ENCODE measurements at places on chromosomes 6 and 20.
A peak's percentile ranks its signal among the peaks of the same experiment; 100 is the strongest.

DNA sequence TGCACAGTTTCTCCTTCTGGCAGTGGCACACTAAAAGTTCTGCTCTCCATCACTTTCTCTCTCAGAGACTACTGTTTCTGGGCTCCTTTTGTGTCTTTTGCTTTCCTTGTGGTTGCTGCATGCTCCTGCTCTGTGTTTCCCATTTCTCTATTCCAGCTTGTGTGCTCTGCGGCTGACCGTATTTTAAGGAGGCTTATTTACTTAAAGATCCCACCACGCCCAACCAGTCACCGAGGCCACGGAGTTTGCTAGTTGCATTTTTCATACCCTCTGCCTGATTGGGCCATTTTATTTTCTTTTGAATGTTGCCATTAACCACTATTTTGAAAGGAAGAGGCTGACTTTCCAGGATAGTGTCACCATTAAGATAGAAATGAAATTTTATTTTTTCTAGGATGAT lies 626.4 kb upstream of the MMS22L start:
- no peak for DNase-seq

DNA sequence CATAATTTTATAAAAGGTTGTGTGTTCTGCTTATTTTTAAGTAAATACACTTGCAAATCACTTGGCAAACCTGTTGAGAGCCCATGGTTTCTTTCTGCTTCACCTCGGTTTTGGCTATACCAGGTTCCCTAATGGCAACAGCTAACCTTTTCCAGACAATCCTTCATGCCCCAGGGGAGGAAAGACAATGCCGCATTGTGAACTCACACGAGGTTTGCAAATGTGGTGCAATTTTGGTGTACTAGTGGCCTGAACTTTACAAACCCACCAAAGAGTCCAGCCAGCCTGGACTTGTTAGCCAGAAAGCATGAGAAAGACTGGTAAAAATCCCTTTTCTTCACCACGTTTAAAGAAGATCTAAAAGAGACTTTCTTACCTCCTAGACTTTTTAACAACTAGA lies 84.8 kb upstream of the SOX4 start:
- DNase-seq, result no peak

- DNase-seq, result peak; percentile 44
These were observed 42.6 kb upstream of the SUPT3H start for GRCh38 chr6:45420083-45420908.

DNA sequence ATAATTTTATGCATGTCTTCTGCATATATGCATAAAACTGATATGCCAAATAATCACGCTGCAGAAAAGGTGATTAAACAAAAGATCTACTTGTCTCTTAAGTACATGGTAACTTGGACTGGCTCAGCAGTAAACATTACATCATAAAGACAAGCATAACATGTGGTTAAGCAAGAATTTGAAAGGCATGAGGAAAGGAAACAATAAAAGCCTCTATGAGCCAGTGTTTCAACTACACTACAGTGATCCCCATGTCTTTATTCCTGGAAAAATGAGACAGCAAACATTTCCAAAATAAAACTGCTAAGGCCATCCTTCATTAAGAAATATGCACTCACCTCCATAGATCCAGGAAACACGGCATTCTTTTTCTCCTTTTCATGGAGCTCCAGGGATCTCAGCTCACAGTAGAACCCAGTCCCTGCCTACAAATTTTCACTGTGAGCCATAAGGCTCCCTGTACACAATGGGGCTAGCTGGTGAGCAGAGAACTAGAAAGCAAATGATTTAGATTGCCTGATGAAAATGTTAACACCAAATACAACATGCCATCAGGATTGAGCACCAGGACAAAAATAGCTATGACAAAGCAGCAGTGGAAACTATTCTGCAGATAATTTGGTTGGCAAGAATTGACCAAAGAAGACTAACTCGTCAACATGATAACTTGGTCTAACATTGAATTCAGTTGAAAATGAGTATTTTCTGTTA lies 156.1 kb downstream of the COL21A1 start:
- no peak for DNase-seq

DNA sequence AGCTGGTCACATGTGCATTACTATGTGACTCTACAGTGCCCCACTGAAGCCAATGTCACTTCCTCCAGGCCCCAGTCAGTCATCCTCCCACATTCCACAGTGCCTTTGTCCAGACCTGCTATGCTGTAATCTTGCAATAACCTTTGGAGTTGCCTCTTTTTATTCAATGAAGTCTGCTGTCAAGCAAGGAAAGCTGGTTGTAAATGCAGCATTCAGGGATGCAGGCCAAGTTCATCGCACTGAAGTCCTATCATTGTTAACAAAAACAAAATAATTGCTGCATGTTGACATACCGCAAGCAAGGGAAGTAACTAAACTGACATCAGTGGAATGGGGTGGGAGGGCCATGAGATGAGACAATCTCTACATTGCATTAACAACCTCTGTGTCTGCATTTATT lies 131.2 kb upstream of the CDYL start:
- DNase-seq, result no peak

DNA sequence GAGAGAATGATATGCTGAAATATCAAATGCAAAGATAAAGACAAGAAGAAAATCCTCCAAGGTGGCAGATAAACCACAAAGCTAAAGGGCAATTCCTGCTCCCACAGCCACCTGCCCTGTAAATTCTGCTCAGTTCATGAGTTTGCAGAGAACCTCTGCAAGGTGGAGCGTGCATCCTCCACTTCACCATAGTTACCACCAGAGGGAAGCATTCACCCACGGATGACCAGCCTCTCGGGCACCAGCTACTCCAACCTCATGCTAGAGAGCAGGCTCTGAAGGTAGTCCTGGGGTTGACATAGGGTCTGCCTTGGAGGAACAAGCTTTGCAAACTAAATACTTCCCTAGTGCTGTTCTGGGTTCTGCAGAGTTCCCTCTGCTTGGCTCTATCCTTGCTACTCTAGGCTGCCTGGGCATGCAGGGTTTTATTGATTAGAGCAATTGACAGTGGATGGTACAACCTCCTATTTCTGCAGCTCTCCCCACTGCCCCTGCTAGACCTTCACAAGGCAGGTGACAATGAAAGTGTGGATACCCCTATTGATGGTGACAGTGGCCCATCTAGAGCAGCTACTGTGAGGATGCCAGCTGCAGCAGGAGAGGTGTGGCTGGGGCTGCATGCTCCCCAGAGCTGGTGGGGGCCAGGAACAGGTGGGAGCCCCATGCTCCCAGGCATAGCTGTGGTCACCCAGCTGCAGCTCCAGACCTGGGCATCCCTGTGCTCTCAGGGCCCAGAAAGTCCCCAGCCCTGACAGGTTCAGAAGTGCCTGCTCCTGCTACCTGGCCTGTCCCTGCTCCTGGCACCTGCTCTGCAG lies 51.1 kb downstream of the GGTLC1 start:
- DNase-seq, result peak; percentile 70

- DNase-seq, result no peak
These were observed 174.0 kb downstream of the TASP1 start for GRCh38 chr20:13464702-13465101.

DNA sequence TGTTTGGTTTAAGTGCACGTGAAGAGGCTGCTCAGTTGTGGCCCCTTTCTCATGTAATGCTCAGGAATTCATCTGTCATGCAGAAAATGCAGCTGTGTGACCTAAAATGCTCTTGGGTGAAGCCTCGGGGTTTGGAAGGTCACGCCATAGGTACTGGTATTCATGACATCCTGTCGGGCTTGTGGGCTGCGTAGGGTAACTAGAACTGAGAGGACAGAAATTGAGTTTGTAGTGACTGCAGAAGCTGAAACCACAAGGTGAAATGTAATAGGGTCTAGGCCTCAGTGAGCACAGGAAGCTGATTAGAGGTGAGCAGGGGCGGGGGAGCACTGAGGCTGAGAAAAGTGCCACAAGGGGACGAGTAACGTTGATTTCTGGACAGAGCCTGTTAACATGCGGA lies 128.8 kb downstream of the SOBP start:
- DNase-seq, result peak; percentile 19
